Kidney epithelial cell (primary cell): ENCODE measurements at places on chromosomes 12 and 14.

GRCh38 chr12:27844366-27845090 is 64.5 kb upstream of the MANSC4 start:
- DNase-seq: no peak

GRCh38 chr12:27076468-27076867 is 5.9 kb downstream of the C12orf71 start:
- DNase-seq: no peak

- no peak for DNase-seq
Measured at GRCh38 chr12:82638324-82638723, 48.4 kb upstream of the TMTC2 start.

DNA sequence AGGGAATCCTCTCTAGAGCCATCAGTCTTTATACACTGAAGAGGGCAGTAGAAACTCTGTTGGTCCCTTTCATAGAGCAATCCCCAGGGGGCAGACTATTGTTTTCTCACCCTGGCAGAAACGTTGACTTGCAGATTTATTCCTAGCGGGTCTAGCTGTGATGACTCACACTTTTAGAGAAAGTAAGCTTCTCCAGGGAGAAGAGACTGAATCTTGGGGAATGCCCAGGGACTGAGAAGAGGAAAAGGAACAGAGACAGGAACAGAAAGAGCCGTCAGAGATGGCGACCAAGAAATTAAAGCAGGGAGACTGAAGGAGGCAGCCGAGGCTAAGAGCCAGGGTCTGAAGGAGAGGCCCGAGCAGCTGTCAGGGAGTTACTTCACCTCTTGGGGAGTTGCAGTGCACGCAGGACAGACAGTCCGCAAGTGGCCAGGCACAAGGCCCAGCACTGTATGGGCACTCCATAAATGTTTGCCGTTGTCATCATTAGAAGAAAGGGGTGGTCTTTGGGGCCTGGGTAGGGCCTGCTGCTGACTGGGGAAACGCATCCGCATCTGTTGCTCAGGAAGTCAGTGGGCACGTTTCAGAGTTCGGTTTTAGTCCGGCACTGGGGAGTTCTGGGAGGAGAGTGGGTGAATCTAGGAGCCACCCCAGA is 13.0 kb downstream of the PLEKHG6 start:
- peak; percentile 89 for DNase-seq

GRCh38 chr12:45416126-45416525 is 200.2 kb downstream of the ANO6 start:
- no peak for DNase-seq

- DNase-seq: no peak
Measured at GRCh38 chr12:106144847-106145246, 6.1 kb upstream of the NUAK1 start.

DNA sequence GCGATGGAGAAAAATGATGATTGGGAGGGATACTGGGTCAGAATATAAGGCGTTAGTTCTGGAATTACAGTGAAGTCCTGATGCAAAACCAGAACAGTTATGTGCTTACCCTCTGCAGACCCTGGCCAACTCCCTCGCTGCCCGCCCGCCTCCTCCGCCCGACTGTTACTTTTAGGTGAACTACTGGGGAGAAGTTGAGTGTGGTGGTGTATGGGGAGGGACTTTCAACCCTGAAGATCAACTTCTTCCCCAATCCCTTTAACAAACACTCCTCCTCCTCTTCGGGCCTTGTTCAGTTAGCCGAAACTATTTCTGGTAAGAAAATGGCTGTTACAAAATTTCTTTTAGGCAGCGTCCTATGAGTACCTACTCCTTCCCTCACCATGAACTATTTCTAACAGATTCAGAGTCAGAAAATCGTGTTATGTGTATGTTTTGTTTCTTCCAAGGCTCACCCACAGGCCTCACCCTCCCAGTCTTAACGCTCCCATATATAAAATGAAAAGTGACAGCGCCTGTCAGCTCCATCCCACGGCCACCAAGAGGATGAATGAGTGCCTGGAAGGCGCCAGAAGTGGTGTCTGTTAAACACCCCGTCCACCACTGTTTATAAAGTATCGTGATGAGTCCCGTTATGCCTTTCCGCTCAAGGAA is 1.3 kb downstream of the FBXO33 start:
- no peak for DNase-seq

- no peak for DNase-seq
Measured at GRCh38 chr12:78316631-78317468, 486.2 kb downstream of the NAV3 start.

DNA sequence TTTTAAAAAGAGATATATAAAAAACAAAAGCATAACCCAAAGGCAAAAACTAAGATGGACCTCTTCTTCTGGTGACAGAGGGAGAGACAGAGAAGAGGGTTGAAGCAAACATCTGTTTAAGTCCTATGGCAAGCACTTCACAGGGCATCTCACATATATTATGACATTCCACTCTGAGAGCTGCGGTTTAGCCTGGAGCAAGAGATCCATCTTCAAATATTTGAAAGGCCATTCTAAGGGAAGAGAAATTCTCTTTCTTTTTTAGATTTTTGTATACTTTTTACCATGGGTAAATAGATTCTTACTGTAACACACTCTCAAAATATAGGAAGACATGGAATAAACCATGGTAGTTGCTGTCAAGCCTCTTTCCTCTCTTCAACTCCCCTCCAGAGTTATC is 204.1 kb downstream of the GXYLT1 start:
- no peak for DNase-seq

DNA sequence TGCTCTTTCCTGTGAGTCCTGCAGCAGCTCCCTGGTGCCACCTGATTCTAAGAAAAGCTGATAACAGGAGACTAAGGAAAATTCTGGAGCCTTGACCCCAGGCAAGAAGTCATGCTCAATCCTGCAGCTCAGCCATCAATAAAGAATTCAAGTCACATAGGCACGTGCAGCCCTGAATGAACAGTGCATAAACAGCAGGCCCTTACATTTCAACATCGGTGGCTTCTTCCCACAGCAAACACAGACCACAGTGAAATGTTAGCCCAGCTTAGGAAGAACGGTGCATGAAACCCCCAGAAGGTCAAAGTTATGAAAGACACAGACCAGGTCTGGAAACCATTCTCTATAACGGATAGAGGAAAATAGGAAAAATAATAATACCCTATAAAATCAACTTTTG is 10.5 kb downstream of the CINP start:
- no peak for DNase-seq

- DNase-seq: no peak
Measured at GRCh38 chr12:124432376-124432775, 135.0 kb downstream of the NCOR2 start.

GRCh38 chr12:16218234-16218633 is 59.3 kb downstream of the SLC15A5 start:
- DNase-seq: no peak

GRCh38 chr14:87894920-87895319 is 98.1 kb downstream of the GALC start:
- no peak for DNase-seq

- no peak for DNase-seq
Measured at GRCh38 chr14:69572030-69572840, 2.4 kb downstream of the CCDC177 start.

DNA sequence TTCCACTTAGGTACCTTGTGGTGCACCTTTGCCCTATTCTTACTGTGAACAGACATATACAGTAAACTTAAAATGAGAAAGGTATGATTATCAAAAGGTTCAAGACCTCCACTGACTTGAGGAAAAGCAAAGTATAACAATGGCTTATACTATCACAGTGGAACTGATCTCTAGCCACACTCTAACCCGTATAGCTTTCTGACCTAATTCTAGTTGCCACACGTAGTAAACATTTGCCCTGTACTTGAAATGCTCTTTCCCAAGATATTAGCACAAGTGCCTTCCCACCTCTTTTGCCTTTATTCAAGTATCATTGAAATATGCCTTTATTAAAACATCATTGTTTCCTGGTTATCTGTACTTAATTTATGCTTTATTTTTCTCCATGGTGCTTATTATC is 250.4 kb upstream of the PPFIA2 start:
- no peak for DNase-seq

GRCh38 chr14:80266930-80267329 is 55.6 kb upstream of the DIO2 start:
- no peak for DNase-seq

- DNase-seq: no peak
Measured at GRCh38 chr12:71799106-71799505, 40.5 kb upstream of the TBC1D15 start.

DNA sequence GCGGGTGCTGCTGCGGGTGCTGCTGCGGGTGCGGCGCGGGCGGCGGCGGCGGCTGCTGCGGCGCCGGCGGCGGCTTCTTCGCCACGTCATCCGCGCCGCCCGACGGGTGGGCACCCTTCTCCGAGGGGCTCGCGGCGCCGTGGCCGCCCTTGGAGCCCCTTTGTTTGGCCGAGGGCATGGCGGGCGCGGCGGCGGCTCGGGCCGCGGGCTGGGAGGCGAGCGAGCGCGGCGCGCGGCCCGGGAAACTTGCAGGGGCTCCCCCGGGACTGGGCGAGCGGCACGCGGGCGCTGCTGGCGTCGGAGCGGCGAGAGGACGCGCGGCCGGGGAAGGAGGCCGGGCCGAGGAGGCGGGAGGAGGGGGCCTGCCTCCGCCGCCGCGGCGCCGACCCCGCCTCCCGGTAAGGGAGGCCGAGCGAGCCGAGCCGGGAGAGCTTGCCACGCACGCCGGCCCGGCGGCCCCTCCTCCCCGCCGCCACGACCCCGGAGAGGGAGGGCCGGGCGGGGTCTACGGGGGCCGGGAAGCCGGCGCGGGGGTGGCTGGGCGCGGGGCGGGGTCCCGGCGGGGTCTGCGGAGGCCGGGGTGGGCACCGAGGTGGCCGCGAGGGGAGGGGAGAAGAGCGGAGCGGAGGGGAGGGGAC is at the start of gene CKAP4:
Gene CKAP4 (minus strand): TSS at position 347 of the 638 bp plus-strand sequence. CDS start 169 bp downstream, at position 178.
- DNase-seq: no peak

- DNase-seq: no peak
Measured at GRCh38 chr12:44294649-44295048, 458.8 kb downstream of the TMEM117 start.

DNA sequence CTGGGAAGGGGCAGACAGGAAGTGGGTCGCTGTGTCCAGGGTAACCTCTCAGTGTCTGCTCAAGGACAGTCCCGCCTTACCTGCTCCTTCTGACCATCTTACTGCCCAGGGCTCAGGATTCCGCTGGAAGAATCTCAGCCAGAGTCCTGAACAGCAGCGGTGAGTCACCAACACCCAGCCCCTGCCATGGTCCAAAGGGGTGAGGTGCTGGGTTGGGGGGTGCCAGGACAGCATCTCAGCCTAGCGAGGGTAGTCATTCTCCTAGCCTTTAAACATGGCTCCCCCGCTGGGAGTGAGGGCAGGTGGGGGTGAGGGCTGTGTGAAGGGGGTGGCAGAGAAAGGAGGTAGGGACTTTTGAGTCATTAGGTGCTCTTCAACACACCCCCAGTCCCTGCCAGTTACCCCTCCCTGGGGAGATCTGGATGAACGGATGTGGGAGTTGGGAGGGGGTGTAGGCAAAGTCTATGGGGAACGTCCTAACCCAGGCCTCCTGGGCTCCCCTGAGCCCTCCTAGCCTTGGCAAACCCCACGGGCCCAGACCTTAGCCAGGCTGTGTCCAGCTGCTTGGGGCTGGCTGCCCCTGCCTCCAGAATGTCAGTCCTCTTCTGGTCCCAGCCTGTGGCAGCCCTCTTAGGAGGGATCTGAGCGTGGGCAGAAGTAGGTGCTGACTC is 2.5 kb downstream of the TAMALIN start:
- no peak for DNase-seq

GRCh38 chr14:71672596-71672995 is 259.6 kb upstream of the RGS6 start:
- no peak for DNase-seq

DNA sequence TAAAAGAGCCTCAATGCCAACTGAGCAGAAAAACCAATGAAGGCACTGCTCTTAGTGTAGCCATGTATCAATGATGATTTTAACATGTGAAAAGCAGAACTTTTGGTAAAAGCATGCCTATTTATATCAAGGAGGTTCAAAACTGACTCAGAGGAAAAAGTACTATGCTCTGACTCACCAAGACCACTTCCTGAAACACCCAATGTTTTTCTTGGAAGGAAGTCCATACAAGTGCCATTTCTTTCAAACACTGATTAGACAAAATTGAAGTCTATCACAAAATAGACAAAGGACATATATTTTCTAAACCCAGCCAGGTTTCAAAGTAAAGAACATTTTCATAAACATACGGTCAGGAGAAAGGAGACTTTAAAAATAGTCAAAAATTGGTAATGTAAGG is 88.6 kb downstream of the EPS8 start:
- peak; percentile 86 for DNase-seq

GRCh38 chr14:88804035-88804434 is 11.3 kb upstream of the EML5 start:
- DNase-seq: no peak

DNA sequence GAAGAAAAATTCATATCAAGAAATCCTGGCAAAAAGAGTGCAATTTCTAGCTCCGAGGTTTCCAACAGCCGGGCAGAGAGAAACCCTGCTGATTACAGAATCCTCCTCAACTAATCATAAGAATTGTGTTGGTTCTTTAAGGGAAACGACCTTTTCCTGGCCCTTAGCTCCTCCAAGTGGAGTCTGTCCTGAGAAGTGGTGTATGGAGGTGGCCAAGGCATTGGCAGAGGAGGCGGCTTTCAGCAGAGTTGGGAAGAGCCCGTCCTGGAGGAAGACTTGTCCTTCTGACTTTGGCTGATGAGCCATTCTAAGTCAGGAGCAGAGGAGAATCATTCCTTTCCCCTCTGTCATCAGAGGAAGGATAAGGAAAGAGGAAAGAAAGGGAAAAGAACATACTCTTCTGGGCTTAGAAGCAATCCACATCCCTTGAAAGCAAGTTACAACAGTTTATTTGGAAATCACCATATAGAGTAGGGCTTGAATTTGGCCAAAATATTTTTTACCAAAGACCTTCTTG is 46.5 kb upstream of the PTCSC3 start:
- DNase-seq: no peak

GRCh38 chr14:22026527-22026926 is 352.9 kb upstream of the OR4E1 start:
- DNase-seq: no peak

DNA sequence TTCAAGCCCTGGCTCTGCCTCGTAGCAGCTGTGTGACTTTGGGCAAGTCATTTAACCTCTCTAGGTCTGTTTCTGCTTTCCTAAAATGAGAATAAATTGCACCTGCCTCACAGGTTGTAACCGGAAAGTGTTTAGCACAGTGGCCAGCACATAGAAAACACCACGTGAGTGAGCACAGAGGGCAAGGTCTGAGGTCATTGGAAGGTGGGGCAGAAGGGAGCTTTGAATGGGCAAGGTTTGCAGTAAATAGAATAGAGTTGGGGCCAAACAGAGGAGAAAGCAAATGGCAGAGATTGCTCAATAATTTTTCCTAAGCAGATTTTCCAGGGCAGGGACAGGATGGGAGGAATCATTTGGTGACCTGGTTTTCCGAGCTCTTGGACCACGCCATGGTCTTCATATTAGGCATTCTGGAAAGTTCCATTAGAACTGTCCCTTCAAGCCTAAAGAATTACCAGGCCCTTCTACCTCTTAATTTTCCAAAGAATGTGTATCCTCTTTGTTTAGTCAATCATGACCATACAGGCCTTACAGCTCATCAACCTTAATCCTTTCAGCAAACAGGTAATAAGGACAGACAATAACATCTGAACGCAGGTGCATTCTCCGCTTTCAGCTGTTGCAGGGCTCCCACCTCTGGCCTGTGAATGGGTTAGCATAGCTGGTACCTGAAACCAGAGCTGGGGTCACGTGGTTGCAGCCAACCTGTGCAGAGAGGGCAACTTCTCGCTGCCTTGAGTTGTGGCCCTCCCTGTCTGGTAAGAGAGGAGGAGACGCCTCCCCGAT is 53.8 kb downstream of the VWF start:
- no peak for DNase-seq
